RPMI8226 (cell line): ENCODE measurements at places on chromosomes 5 and 9.
A peak's percentile ranks its signal among the peaks of the same experiment; 100 is the strongest.

- DNase-seq, result no peak
These were observed 32.6 kb downstream of the IPPK start for GRCh38 chr9:92637326-92637725.

DNA sequence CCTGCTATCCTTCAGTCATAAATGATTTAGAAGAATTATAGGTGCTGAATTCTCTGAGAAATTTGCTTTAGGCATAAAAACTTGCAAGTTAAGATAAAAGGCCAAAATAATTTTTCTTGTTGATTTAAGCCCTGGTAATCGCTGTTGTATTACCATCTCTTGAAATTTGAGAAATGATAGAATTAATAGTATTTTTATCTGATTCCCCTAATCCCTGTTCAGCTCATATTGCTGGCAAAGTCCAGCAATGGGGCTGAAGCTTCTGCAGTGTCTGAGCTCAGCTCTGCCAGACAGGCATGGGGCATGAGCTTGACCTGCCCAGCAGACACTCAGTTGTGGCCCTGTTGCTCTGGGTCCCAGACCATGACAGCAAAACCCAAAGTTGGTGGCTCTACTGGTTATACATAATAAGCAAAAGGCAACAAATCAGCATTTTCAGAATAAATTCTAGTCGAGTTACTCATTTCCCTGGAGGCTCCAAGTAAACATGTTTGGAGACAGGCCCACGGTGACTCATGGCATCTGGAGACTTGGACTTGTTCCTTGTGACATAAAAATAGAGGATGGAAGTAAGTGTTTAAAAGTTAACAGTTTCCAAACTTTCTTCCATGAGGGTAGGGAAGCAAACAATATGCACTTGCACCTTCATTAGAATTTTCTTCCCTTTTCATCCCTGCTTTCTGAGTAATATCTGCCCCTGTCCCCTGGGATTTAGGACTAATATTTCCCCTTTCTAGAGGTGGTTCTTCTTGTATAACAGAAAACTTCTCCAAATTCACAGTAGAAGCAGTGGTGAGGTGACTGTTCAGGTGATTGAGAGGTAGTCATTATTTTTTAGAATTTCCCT is 60.2 kb upstream of the SLC2A8 start:
- DNase-seq, result no peak

- no peak for DNase-seq
These were observed 271.1 kb upstream of the IRX4 start for GRCh38 chr5:2153802-2154201.

DNA sequence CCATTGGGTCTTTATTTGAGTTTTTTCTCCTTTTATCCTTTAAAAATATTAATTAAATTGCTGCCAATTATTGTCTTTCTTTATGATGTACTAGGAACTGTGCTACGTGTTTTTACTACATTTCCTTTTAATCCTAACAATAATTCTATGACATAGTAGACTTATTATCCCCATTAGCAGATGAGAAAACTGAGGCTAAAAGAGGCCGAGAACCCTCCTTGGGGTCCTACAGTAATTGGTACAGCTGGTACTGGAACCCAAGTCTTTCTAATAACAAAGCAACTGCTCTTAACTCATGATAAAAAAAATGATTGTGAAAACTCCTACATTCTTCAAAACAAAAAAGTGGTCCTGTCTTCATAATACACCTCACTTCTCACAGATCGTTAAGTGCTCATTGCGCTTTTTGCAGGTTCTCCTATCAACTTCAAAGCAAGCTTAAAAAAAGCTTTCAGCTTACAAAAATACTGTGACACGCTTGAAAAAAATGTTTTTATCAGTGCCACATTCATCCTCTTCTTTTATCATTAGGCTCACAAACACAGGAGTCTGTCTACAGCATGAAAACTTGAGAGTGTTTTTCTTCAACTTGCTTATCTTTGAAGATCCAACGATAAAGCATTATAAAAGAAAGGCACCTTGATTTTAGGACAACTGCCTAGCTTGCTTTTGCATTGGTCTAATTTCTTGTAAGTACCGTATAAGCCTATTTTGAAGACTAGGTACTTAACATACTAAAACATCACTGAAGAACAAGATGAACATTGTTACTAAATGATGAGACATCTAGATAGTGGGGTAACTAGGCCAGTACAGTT is 32.4 kb downstream of the FYB1 start:
- DNase-seq, result no peak

DNA sequence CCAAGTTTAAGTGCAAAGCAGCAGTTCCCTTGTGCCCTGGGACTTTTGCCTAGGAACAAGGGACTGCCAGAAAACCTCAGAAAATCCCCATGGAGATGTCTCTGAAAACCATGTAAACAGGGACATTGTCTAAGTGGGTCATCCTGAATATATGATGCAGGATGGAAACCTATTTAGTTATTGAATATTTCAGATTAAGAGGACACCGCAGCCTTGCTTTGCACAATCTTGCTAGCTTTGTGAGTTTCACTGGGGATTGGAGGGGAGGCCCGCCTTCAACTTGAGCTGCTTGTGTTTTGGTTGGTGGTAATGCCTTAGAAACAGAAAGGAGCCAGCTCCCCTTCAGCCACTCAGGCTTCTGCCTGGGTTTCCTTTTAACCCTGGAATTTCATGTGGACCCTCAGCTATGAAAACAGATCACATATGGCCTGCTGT is 112.8 kb downstream of the C9orf152 start:
- no peak for DNase-seq

- DNase-seq, result no peak
These were observed 928.5 kb downstream of the TLE4 start for GRCh38 chr9:80500300-80500699.

DNA sequence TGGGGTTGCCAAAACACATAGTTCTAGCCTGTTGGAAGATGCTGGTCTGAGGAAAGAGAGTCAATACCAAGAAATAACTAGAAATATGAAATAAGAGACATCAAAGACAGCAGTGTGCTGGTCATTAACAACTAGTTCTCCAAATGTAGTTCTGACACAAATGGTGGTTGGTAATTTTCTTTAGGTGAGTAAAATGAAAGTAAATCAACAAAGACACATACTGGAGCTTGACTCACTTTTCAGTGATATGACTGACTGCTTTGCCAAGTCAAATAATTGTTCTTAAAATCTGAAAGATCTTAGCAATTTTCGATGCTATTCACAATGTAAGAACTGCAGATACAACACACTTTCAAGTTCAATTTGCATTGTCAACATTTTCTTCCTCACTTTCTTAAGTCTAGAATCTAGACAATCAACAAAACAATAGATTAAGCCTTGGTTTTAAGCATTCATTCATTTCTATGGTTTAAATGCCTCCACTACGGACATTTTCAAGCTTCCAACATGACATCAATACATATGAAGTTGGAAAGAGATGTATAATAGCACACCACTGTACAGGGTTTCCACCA is 166.8 kb upstream of the MAP3K1 start:
- DNase-seq, result no peak

DNA sequence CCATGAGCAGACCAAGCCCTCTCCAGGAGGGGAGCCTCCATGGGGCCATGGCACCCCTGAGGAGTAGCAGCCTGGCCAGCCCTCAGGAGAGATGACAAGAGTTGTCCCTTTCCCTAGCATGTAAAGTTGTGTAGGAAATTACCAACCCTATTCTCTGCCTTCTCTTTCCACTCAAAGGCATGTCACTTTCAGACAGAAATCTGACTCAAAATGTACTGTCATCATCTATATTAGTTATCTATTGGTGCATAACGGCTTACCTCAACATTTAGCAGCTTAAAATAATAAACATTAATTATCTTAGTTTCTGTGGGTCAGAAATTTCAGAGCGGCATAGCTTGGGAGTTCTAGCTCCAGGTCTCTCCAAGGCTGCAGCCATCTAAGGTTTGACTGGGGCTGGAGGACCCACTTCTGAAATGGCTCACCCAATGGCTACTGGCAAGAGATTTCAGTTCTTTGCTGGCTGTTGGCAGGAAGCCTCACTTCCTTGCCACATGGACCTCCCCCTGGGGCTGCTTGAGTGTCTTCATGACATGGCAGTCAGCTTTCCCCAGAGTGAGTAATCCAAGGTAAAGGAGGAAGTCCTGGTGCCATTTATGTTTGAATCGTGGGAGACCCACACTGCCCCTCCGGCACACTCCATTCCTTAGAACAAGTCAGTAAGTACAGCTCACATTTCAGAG is 632.3 kb downstream of the CCDC171 start:
- DNase-seq, result peak; percentile 8

GRCh38 chr5:1007221-1007680 is 1.4 kb upstream of the NKD2 start:
- no peak for DNase-seq

- no peak for DNase-seq
These were observed 231.8 kb downstream of the DRD1 start for GRCh38 chr5:175211956-175212756.

DNA sequence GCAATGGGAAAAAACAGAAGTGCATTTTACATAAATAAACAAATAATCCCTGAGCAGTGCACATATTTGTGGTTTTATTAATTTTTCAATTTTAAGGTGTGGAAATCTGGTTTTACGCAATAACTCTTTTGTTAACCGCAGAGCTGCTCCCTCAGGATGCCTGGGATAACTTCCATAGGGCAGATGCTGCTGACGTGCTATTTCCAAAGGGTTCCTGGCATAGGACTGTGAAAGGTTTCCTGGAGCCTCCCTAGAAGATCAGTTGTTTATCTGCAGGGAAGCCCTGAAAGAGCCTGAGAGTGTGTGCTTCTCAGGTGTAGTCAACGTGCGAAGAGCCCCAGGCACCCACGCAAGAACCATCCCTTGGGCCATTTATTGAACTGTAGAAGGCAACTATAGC is 443.5 kb downstream of the PLK2 start:
- no peak for DNase-seq
